ENCODE measurements at places on chromosomes 5 and 9.

DNA sequence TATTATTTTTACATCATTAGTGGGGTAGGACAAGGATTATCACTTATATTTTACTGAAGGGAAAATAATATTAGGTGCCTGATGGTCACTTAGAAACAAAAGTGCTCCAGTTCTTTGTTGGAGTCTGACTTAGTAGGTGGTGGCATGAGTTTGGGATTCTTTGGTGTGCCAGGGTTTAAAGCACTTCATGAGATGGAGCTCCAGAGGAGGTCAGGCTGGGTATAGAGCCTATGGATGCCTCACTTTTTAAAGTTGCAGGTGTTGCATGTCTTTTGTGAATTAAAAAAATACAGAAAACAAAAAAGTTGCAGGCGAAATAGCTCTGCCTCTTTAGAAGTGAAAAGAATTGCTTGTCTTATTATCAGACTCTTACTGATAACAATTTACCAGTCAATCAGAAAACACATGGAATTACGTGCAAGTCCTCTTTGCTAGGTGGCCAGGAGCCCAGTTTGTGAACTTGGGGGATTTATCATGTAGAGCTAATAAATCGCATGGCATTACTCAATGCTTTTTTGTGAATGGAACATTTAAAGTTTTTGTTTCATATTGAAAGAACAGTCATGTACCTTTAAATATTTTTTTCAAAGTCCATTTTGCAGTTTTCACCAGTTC is 1.6 kb downstream of the ITK start:
- no peak for DNase-seq

DNA sequence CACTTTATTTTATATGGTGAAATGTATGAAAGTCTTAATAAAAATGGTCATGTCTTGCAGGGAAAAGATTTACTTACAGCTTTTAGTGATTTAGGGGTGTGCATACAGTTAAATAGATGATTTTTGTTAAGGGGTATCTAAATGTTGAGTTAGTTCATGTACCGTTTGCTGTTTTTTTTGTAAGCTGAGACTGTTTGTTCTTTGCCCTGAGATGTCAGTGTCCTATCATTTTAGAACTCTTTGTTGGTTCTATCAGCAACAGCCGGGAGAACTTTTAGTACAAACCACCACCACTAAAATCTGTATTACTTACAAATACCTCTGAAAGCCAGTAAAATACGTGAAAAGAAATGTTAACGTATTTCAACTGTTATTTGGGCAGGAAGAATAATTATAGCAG is 56.3 kb upstream of the MTMR12 start:
- DNase-seq = no peak

DNA sequence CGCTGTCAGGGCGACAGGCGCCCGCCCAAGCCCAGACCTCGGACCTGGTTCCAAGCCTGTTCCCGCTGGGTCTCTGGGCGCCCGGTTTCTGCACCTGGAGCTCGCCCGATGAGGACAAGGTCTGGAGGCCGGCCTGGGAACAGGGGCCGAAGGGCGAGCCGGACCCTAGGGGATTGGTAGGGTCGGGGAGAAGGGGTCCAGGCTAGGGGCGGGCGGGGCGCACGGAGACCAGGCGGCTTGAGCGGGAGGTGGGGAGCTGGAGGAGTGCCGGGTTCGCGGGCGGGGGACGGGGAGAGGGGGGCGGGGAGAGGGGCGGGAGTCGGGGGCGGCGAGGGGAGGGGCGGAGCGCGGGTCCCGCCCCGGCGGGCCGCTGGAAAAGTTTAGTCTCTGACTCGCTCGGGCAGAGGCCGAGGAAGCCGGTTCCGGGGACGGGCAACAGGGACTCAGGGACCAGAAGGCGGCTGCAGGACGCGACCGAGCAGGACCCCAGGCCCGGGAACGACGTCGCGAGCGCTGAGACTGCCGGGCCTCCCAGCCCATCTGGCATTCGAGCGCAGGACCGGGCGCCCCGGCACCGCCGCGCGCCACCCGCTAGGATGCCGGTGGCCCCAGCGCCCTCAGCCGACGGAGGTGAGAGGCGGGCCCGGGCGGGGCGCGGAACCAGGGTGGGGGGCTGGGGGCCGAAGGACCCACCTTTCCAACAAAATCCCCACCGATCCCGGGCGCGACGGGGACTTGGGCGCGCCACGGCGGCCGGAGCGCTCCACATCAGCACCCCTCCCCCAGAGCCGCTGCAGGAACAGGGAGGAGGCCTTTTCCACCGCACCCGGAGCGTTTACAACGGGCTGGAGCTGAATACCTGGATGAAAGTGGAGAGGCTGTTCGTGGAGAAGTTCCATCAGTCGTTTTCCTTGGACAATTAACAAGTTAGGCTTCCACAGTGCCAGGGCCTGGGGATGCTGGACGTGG is at the start of gene S1PR3:
Gene S1PR3, plus strand, starts transcription at position 403 of the 969 bp plus-strand sequence. CDS start 9,733 bp downstream, outside the sequence.
- DNase-seq = peak; percentile 32

DNA sequence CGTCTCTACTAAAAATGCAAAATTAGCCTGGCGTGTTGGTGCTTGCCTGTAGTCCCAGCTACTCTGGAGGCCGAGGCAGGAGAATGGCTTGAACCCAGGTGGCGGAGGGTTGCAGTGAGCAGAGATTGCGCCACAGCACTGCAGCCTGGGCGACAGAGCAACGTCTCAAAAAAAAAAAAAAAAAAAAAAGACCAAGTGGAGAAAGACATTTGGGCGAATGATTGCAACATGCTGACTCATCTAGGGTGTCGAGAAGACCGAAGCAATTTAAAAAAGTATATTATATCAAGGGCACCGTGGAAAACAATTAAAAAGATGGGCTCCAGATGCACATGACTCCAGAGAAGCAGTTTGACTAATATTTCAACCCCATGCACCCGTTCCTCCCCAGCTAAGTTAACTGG is 9.2 kb downstream of the KLF4 start:
- DNase-seq = no peak

GRCh38 chr5:32476891-32477290 is 32.4 kb upstream of the ZFR start:
- no peak for DNase-seq

DNA sequence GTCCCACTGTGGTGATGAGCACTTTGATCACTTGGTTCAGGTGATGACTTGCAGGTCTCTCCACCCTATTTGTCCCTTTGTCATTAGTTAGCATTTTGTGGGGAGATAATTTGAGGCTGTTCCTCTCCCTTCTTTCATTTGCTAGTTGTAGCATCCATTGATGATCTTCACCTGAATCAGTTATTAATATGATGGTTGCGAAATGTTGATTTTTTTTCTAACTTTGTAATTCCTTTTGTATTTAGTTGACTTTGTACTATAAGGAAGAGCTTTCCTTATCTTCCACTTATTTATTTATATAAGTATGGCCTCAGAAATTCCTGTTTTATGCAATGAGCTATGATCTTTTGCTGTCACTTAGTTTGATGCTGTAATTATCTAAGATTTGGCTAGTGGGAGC is 12.6 kb downstream of the TRIO start:
- DNase-seq = no peak

DNA sequence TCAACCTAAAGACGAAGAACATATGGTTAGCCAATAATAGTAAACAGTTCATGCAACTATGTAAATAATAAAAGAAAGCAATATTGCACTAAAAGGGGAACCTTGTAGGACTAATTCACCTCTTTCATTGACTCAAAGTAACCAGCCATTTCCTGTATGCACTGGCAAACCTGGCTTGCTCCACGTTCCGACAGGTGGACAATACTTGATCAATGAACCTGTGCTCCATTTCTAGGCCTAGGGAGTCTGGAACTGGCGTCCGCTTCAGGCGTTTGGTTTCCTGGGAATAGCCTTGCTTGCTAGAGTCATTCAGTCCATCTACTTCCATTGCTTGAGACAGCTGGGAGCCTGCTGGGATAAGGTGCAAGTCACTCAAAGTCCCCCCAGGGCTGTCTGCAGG is 41.6 kb downstream of the PTAR1 start:
- DNase-seq = no peak

GRCh38 chr9:123724211-123724796 is 205.6 kb downstream of the DENND1A start:
- peak; percentile 17 for DNase-seq

- no peak for DNase-seq
These were observed 83.7 kb downstream of the PDE6A start for GRCh38 chr5:149860801-149861322.

GRCh38 chr9:114105236-114105635 is 6.1 kb upstream of the KIF12 start:
- no peak for DNase-seq

DNA sequence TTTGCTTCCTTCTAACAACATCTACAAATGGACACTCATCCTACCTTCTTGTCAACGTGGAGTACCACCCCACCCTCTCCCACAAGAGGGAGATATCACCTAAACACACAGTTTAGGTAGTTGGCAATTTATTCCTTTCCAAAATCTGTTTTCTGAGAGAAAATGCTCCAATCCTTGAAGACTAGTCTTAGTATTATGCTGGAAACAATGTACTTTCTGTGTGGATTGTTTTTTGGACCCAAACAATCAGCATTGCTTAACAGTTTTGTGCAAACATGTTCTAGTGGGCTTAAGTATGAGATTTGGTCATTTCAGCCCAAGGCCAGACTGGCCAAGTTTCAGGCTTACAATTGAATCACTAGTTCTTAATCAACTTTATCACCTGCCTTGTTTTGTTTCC is 359.1 kb downstream of the ARHGEF28 start:
- no peak for DNase-seq

DNA sequence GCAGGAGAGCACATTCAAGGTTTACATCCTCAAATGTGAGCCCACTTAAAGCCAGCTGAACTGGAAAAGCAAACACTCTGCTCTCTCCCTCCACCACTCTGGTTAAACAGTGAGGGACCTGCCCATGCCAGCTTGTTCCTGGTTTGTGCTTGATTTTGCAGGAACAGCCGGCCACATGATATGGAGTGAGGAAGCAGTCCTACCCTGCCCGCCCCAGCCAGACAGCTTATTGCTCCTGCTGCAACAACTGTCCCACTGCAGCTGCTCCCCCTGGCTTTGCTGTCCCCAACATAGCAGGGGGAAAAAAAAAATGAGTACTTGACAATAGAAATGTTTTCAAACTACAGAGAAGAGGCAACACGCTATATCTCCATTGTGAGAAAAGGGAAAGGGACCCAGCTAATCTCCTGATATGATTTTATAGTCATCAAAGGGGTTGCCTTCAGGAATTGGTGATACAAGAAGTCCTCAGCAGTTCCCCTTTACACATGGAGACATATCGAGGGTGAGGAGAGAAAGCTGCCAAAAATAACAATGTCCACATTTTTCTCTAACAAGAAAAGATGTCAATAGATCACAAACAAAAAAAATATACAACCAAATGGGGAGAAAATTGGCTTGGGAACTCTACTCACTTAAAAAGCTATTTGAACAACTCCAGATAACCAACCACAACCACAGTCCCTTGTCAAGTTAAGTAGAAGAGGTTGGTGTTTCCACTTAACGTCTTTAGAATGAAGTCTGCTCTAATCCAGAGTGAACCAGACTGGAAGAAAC is 4.6 kb downstream of the MYO10 start:
- no peak for DNase-seq

- no peak for DNase-seq
These were observed 565.7 kb downstream of the PRDM9 start for GRCh38 chr5:24073107-24073506.

DNA sequence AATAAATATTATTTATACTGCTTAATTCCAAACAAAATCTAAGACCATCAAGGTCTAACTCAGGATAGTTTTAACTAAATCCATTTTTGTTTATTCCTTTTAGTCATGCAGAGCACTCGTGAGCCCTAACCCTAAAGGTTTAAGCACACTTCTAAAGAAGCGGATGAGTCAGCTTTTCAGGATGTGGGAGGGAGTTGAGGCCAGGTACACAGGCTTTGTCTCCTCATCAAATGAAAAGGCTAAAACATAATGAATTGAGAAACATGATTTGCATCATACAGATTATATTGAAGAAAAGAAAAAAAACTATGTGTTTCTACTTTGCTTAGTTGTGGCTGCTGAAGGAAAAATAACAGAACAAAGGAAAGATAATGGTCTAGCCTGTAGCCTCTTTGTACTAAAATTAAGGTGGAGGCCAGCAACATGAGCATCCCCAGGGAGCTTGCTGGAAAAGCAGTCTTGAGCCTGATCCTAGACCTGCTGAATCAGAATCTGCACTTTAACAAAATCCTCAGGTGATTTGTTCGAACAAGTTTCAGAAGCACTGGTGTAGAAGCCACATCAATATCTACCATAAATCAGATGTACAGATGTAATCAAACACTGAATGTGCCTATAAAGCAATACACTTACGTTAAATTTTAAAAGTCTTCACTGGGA is 21.1 kb upstream of the ISCA1 start:
- DNase-seq = no peak

GRCh38 chr5:82341325-82341724 is 63.2 kb upstream of the RPS23 start:
- no peak for DNase-seq

DNA sequence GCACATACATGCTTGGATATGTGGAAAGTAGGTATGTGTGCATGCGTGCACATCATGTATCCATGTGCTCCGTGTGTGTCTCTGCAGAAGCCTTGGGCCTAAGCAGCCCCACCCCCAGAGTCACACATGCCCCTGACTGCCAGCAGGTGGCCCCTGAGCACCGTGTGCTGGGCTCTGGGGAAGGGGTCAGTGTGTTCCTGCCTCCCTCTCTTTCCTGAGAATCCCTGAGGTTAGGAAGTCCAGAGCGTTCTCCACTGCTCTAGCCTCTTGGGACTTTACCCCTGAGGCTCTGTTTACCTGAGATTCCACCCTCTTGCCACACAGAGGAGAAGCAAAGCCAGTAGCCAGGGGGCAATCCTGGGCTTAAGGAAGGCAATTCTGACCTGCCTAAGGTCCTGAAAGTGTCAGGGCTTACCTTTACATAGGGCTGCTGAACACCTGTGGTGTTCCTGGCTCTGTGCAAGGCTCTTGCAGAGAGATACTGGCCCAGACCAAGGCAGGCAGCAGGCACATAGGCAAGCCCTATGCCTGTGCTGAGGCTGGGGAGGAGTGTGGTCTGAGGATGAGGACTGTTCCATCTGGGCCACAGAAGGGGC is 207.3 kb downstream of the TMEM38B start:
- peak; percentile 27 for DNase-seq

GRCh38 chr5:40436535-40437237 is 243.0 kb upstream of the PTGER4 start:
- DNase-seq = no peak

DNA sequence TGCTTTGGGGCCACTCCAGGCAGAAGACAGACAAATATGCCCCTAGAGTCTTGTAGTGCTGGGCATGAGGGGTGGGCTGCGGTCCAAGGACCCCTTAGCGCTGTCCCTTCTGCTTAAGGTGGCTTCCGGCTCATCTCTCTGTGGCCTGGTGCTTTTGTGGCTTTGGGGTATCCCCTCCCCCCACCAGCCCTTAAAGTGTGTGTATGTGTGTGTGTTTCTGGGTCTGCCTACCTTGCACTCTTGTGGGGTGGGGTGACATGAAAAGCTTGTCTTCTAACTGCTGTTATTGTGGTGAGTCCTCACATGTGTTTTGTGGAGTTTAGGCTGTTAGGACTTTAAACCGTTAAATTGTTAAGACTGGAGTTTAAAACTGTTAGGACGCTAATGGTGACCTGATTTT is 23.6 kb downstream of the MARCHF6 start:
- DNase-seq = no peak

GRCh38 chr9:100088202-100088601 is 10.6 kb downstream of the ERP44 start:
- no peak for DNase-seq
